ENCODE measurements at places on chromosomes 16 and 17. TPM values are rescaled to one million over a fixed set of nuclear protein-coding genes. Genes with fewer than 3 reads are reported as not detected.

DNA sequence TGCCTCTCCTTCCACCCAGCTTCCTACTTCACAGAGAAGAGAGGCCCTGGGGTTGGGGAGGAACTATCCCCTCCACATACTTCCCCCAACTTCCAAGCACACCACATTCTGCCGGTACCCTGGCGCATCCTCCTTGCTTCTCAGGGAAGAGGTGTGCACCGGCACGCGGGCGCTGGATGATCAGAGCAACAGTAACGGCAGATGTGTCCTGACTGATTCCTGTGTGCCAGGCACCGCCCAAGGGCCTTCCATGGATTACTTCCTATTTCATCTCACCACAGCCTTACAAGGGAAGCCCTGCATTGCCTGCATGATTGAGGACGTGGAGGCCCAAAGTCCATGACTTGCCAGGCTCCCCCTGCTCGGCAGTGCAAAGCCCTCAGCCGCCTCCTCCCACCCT is 21.1 kb upstream of the MLKL start:
- DNase-seq = no peak

DNA sequence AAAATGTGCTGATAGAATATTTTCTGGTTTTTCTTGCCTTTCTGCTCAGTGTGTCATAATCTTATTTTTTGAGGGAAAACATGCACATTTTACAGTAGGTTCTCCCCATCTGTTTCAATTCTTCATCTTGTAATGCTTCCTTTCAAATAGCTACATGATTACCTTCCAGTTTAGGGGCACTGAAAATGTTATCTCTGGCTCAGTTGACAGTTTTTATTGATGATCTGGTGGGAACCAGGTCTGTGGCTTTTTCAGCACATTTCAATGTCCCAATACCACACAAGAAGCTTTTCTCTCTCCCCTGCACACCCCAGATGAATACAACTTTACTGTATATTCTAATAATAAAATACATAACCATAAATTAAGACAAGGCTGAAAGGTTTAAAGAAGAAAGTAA is 36.5 kb downstream of the FTO start:
- DNase-seq = no peak

The PHOSPHO1 gene
- total RNA-seq = not detected

The KRT32 gene
- 0.83 TPM for total RNA-seq

The YPEL2 gene
- 14.7 TPM for total RNA-seq

GRCh38 chr16:80996688-80997138 is 10.0 kb downstream of the CMC2 start:
- DNase-seq = no peak

DNA sequence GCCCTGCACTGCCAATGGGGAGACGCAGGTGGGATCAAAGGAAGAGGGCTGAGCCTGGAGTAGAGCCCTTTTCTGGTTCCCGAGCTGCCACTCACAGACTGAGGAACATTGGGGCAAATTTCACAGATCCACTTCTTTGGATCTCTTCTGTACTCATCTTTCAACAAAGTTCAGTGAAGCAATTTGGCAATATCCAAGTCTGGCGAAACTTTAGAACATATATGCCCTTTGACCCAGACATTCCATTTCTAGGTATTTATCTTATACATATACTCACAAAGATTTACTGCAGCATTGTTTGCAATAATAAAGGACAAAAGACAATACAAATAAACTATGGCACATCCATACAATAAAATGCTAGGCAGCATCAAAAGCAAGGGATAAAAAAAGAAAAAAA is 4.9 kb downstream of the ZDHHC1 start:
- no peak for DNase-seq

- DNase-seq = no peak
These were observed 30.2 kb upstream of the CPPED1 start for GRCh38 chr16:12833926-12834325.

- DNase-seq = no peak
These were observed 87.5 kb downstream of the SOCS1 start for GRCh38 chr16:11168386-11169051.

DNA sequence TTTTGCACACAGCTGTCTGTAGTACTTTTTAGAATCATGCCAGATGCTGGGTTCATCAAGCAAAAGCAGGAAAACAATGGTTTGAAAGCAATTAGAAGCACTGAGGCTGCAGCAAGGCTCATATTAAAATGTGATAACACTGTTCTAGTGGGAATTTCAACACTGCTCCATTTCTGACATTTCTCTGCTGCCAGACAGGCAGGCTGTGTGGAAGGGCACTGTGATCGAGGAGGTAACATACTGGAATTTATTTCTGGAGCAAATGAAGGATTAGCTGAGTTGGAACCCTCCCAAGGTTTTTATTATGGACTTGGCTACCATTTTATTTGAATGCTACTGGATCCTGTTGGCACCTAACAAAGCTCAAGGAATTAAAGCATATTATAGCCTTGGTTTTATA is 66.9 kb downstream of the SKAP1 start:
- no peak for DNase-seq

DNA sequence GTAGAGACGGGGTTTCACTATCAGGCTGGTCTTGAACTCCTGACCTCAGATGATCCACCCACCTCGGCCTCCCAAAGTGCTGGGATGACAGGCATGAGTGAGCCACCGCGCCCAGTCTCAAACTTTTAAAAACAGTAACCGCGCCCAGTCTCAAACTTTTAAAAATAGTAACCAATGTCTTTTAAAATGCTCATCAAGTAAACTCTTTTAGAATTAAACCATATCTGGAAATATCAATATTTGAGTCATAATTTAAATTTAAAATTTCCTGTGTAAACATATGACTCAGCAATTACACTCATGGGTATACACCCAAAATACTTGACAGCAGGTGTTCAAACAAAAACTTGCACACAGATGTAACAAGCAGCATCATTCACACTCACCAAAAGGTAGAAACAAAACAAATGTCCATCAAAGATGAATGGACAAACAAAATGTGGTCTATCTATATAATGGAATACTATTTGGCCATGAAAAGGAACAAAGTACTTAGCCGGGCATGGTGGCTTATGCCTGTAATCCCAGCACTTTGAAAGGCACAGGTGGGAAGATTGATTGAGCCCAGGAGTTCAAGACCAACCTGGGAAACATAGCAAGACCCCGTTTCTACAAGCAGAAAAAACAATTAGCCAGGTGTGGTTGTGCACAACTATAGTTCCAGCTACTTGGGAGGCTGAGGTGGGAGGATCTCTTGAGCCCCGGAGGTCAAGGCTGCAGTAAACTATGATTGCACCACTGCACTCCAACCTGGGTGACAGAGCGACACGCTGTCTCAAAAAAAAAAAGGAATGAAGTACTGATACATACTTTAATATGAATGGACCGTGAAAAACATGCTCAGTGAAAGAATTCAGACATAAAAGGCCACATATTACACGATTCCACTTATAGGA is 20.2 kb downstream of the ENPP7 start:
- DNase-seq = no peak

GRCh38 chr16:85838876-85839585 is 39.5 kb downstream of the COX4I1 start:
- no peak for DNase-seq

The KRTAP4-5 gene
- not detected for total RNA-seq

- no peak for DNase-seq
These were observed 160.1 kb downstream of the MAP2K4 start for GRCh38 chr17:12180644-12181261.

GRCh38 chr16:25959221-25959620 is 267.5 kb downstream of the HS3ST4 start:
- no peak for DNase-seq

GRCh38 chr17:65576939-65577338 is 15.5 kb upstream of the AXIN2 start:
- DNase-seq = no peak

Data from type B pancreatic cell (in vitro differentiated cells).